ENCODE measurements at places on chromosomes 2 and 18.

GRCh38 chr2:18483896-18484295 is 76.6 kb downstream of the RDH14 start:
- no peak for DNase-seq

- no peak for DNase-seq
These were observed 194.3 kb downstream of the PLCL1 start for GRCh38 chr2:197998702-197999101.

DNA sequence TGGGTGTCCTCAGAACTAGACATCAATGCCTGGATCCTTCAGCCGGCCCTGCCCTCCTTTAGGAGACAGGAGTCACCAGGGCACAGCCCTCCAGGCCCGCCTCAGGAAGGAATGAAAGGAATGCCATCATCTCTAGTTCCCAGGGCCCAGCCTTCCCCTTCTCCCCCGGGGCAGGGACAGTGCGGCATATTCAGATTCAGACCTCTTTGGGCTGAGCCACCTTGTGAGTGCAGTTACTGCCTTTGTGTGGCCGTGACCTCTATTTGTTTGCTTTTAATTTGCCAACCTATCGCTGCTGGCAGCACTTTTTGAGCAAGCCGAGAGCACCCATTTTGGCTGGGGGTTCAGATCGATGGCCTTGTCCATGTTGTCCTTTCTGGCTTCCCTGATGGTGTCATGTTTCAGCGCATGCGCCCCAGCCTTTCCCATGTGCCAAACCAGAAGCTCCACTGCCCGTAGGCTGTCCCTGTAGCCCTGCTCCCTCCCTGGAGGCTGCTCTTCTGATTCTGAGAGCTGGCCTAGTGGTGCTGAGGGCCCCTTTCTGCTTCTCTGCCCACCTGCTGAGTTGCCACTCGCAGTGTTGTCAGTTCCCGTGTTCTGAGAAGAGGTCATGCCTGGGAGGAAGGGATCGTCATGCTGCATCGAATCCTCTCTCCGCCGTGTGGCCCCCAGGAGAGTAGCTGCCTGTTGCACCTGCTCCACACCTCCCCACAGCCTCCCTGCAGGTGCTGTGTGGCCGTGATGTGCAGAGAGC is 10.9 kb downstream of the ANKRD23 start:
- DNase-seq, result no peak

GRCh38 chr2:226639550-226639949 is 160.1 kb downstream of the IRS1 start:
- DNase-seq, result no peak

DNA sequence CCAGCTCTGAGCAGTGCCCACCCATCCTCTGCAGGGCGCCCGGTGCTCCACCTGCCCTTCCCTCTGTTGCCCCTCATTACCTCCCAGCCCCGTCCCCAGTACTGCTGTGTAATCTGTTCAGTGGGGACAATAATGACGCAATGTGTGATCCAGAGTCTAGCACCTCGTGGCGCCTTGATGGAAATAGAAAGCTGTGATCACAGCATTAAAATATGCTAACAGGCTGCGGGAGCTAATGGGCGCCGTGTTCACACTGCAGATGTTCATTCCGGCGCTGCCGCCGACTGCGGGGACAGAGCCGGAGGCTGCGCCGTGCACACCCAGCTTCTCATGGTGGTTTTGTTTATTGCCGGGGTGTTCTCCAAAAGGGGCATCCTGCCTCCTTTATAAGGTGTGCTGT is 235.2 kb downstream of the LDLRAD4 start:
- no peak for DNase-seq

- DNase-seq, result no peak
These were observed 35.4 kb downstream of the SCN7A start for GRCh38 chr2:166458674-166459073.

GRCh38 chr18:67239826-67240225 is 276.7 kb downstream of the DSEL start:
- no peak for DNase-seq

- DNase-seq, result no peak
These were observed 364.8 kb upstream of the SLC14A2 start for GRCh38 chr18:45250479-45250878.

- no peak for DNase-seq
These were observed 494 bp upstream of the ROCK1 start for GRCh38 chr18:21112140-21112473.

- no peak for DNase-seq
These were observed 182.9 kb downstream of the DYM start for GRCh38 chr18:49277395-49278036.

Data from activated naive CD8-positive, alpha-beta T cell treated with anti-CD3 and anti-CD28 coated beads, Interleukin-2, amount 50 U/mL, for 16 hours (primary cell).